ENCODE measurements at places on chromosomes 6 and 20.
A peak's percentile ranks its signal among the peaks of the same experiment; 100 is the strongest.

- DNase-seq, result no peak
- no peaks in the 10 kb centered on the region for H3K4me1 ChIP-seq
- no peak overlapping the region for H3K27ac ChIP-seq
- no peaks in the 10 kb centered on the region for H3K36me3 ChIP-seq
- no peaks in the 10 kb centered on the region for H3K27me3 ChIP-seq
- no peak overlapping the region for H3K4me3 ChIP-seq
Observed at GRCh38 chr20:63316502-63316921, 23.5 kb downstream of the COL20A1 start.

- H3K36me3 ChIP-seq, result no peaks in the 10 kb centered on the region
- no peak for DNase-seq
- no peak overlapping the region for H3K4me3 ChIP-seq
- H3K4me1 ChIP-seq, result no peaks in the 10 kb centered on the region
Observed at GRCh38 chr6:69042297-69042696, 407.2 kb downstream of the ADGRB3 start.

- H3K4me3 ChIP-seq, result no peak overlapping the region
- DNase-seq, result no peak
- no peak overlapping the region for H3K27ac ChIP-seq
- no peaks in the 10 kb centered on the region for H3K36me3 ChIP-seq
Observed at GRCh38 chr6:85920782-85921181, 278.1 kb upstream of the SYNCRIP start.

- H3K4me1 ChIP-seq, result peaks cover 28% of the 10 kb centered on the region
- DNase-seq, result peak; percentile 32
- H3K27ac ChIP-seq, result peak overlapping the region; percentile 90
- H3K27me3 ChIP-seq, result no peaks in the 10 kb centered on the region
Observed at GRCh38 chr20:58891718-58892140, 39.2 kb downstream of the GNAS start.

DNA sequence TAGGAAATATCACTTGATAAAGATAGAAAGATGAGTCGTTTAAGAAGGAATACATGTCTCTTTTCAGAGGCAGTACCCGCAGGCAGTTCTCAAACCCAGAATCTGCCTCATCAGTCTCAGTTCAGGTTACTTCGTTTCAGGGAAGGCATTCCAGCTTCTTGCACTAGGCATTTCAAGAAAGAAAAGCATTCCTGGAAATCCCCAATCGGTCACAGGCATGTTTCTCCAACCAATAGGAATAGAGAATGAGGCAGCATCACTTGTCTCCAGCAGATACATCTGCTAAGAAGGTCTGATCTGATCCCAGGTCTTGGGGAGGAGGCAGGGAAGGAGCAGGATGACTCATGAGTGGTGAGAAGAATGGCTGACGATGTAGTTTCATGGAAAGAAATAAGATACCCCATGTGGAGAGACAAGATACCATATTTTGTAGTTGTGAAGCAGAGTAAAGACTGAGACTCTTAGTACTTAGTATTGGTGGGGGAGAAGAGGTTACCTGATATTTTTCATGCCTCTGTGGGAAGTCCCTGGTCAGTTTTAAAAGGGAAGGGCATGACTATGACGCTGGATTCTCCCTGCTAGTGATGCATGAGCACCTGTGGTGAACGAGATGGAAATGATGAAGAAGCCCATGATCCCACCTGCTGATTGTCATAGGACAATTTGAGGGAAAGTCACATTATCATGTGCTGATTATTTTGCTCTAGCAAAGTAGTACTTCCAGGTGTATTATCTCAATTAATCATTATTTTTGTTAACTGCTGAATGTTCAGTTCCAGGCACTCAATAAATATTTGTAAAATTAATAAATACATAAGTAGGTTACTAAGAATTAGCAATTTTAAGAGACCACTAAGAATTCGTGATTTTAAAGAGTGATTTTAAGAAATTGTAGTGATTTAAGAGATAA, 20.3 kb upstream of the HLA-DRB1 start:
- H3K27me3 ChIP-seq, result no peaks in the 10 kb centered on the region
- DNase-seq, result peak; percentile 52
- H3K27ac ChIP-seq, result peak overlapping the region; percentile 96
- no peaks in the 10 kb centered on the region for H3K36me3 ChIP-seq

GRCh38 chr6:112352607-112353006, 5.5 kb downstream of the RFPL4B start:
- no peak overlapping the region for H3K4me3 ChIP-seq
- no peaks in the 10 kb centered on the region for H3K36me3 ChIP-seq
- DNase-seq, result no peak
- no peak overlapping the region for H3K27ac ChIP-seq
- no peaks in the 10 kb centered on the region for H3K4me1 ChIP-seq

DNA sequence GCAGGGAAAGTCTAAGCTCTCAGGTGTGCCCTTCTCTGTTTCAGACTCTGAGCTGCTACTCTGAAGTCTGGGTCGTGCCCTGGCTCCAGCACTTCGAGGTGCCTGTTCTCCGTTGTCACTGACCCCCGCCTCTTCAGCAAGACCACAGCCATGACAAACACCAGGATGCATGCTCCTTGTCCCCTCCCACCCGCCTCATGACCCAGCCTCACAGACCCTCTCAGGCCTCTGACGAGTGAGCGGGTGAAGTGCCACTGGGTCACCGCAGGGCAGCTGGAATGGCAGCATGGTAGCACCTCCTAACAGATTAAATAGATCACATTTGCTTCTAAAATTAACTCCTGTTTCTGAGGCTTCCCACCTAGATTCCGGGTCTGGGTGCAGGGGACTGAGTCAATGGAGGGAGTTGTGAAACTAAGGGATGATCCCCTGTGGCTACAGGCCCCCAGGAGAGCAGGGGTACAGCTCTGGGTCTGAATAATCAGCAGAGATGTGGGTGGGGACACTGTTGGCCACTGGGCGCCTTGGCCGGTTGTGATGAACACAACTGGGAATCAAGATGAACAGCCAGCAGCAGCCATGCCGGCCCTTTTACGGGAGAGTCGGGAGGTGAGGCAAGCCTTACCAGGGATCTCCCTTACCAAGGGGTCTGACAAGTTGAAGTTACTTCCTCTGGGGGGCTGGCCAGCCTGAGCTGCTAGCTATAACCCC, 10.7 kb downstream of the CST7 start:
- peaks cover 94% of the 10 kb centered on the region for H3K4me1 ChIP-seq
- H3K27me3 ChIP-seq, result no peaks in the 10 kb centered on the region

DNA sequence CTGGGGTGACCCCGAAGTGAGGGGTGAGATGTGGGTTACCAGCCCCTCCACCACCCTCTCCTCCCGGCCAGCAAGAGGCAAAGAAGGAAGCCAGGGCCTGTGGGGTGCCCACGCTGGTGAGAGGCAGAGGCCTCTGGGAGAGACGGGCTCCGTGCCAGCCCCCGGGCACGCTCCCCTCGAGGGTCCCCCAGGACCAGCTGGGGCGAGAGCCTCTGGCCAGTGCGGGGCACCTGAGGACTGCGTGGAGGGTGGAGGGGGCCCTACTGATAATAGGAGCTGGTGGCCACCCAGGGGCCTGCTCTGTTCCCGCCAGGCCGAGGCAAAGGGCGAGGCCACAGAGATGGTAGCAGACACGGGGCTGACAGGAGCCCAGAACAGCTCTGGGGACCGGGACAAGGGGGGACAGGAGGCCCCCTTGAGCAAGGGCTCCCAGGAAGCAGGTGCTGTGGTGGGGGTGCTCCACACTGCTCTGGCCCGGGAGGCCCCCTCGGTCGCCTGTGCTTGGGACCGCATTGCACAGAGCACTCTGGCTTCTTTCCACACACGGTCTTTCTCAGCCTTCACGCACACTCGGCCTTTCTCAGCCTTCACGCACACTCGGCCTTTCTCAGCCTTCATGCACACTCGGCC, 226.9 kb downstream of the TTLL2 start:
- H3K4me3 ChIP-seq, result no peak overlapping the region
- DNase-seq, result no peak
- H3K4me1 ChIP-seq, result no peaks in the 10 kb centered on the region
- no peaks in the 10 kb centered on the region for H3K36me3 ChIP-seq
- H3K27me3 ChIP-seq, result no peaks in the 10 kb centered on the region
- no peak overlapping the region for H3K27ac ChIP-seq

DNA sequence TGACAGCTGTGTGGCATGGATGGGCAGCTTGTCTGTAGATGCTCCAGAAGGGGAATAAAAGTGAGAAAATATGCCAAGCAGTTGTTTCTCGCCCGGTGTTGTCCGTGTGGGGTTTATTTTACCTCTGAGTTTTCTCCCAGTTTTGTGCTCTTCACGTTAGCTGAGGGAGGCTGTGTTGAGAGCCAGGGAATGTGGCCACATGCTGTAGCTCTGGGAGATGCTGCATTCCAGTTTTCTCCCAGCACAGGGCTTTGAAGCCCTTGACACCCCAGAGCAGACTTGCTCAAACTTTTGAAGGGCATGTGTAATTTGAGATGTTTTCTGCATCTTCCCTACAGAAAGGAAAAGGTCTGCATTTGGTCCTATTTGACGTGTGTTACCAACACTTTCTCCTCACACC, 67.7 kb downstream of the RREB1 start:
- H3K4me1 ChIP-seq, result peaks cover 9% of the 10 kb centered on the region
- no peaks in the 10 kb centered on the region for H3K27me3 ChIP-seq
- peaks cover 28% of the 10 kb centered on the region for H3K36me3 ChIP-seq
- H3K27ac ChIP-seq, result no peak overlapping the region
- no peak for DNase-seq

GRCh38 chr6:138346302-138347195, 31.2 kb upstream of the SMIM28 start:
- no peak overlapping the region for H3K4me3 ChIP-seq
- H3K27me3 ChIP-seq, result no peaks in the 10 kb centered on the region
- no peaks in the 10 kb centered on the region for H3K4me1 ChIP-seq
- no peaks in the 10 kb centered on the region for H3K36me3 ChIP-seq
- no peak for DNase-seq
- H3K27ac ChIP-seq, result no peak overlapping the region

DNA sequence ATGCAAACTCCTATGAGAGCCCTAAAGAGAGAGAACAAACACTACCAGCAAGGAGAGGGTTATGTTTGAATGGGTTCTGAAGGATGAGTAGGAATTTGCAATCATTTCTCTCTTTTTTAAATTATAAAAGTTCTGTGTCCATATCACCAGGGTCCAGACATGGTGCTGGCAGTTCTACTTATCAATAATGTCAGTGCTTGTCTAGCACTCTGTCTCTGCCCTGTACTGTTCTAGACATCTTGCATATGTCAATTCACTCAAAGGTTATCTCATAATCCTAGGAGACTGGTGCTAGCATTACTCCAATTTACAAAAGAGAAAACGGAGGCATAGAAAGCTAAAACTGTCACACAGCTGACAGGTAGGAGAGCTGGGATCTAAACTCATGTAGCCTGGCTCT, 101.3 kb downstream of the VEGFA start:
- DNase-seq, result no peak
- H3K4me1 ChIP-seq, result no peaks in the 10 kb centered on the region

GRCh38 chr6:140744659-140745320, 1370.3 kb upstream of the CITED2 start:
- no peak overlapping the region for H3K27ac ChIP-seq
- DNase-seq, result no peak
- no peaks in the 10 kb centered on the region for H3K4me1 ChIP-seq
- no peaks in the 10 kb centered on the region for H3K36me3 ChIP-seq
- H3K27me3 ChIP-seq, result no peaks in the 10 kb centered on the region

- DNase-seq, result no peak
- peak overlapping the region; percentile 94 for H3K27ac ChIP-seq
- H3K36me3 ChIP-seq, result no peaks in the 10 kb centered on the region
- H3K4me3 ChIP-seq, result peak overlapping the region; percentile 52
- H3K4me1 ChIP-seq, result peaks cover 46% of the 10 kb centered on the region
Observed at GRCh38 chr6:142844065-142844755, 100.8 kb downstream of the HIVEP2 start.

DNA sequence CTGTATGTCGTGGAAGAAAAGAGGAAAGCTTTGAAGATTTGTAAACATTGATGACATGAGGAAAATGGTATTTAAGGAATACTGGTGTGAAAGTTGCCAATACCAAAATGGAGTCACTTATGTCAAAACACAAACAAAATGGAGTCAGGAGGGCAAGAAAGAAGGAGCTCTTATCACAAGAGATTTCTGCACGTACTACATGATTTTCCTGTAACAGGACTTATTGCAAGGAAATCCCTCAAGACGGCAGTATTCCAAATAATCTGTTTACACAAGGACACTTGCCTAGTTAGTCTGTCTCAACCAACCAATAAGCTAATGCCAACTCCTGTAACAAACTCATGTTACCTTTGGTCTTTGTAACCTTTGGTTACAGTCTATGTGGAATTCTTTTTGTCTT, 29.8 kb downstream of the SLC2A12 start:
- no peaks in the 10 kb centered on the region for H3K4me1 ChIP-seq
- H3K27ac ChIP-seq, result no peak overlapping the region
- H3K36me3 ChIP-seq, result no peaks in the 10 kb centered on the region

GRCh38 chr6:143592335-143592734, 80.8 kb upstream of the FUCA2 start:
- no peaks in the 10 kb centered on the region for H3K4me1 ChIP-seq
- H3K27ac ChIP-seq, result no peak overlapping the region
- DNase-seq, result no peak

- peaks cover 2% of the 10 kb centered on the region for H3K36me3 ChIP-seq
- peak overlapping the region; percentile 5 for H3K27ac ChIP-seq
- no peak for DNase-seq
- no peak overlapping the region for H3K4me3 ChIP-seq
Observed at GRCh38 chr6:30821862-30822784, 62.2 kb upstream of the DDR1 start.

DNA sequence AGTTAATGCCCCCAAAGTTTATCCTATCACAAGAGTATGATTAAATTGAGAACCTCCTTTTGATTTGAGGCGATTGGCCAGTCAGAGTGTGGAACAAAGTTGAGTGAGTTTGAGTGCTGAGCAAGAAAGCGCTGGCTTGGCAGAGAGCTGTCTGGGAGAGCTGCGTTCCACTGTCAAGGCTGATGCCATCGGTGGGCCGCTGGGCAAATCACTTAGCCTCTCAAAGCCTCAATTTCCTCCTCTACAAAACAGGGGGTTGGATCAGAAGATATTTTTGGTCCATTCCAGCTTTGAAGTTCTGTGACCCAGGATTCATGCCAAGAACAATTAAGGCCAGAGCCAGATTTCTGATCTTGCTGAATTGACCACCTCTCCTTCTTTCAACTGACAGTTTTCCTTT, 60.2 kb downstream of the TMEM242 start:
- no peak overlapping the region for H3K27ac ChIP-seq
- no peak overlapping the region for H3K4me3 ChIP-seq
- no peaks in the 10 kb centered on the region for H3K36me3 ChIP-seq
- no peaks in the 10 kb centered on the region for H3K4me1 ChIP-seq

DNA sequence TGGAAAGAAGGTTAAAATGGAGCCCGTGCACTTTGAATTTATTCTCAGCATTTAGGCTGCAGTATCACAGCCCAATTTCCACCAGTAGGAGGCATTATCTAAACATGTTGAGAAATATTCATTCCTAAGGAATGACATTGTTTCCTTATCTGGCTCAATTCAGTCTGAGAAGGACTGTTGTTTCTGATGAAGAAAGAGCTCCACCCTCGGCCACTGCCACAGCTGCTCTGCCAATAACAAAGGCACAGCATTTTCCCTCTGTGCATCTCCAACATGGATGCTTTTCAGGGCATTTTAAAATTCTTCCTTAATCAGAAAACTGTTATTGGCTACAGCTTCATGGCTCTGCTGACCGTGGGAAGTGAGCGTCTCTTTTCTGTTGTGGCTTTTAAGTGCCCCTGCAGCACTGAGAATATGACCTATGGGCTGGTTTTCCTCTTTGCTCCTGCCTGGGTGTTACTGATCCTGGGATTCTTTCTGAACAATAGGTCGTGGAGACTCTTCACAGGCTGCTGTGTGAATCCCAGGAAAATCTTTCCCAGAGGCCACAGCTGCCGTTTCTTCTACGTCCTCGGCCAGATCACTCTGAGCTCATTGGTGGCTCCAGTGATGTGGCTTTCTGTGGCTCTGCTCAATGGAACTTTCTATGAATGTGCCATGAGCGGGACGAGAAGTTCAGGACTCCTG, at the start of gene CALHM5:
TSS of gene CALHM5 (plus strand) at position 216 of the 687 bp plus-strand sequence. CDS start at position 274, 58 bp downstream.
- no peaks in the 10 kb centered on the region for H3K36me3 ChIP-seq
- DNase-seq, result no peak
- no peaks in the 10 kb centered on the region for H3K4me1 ChIP-seq
- H3K4me3 ChIP-seq, result no peak within 1 kb of the TSS
- H3K27me3 ChIP-seq, result no peaks in the 10 kb centered on the region
